AG10803 (cell line): ENCODE measurements at places on chromosomes 4 and X.

DNA sequence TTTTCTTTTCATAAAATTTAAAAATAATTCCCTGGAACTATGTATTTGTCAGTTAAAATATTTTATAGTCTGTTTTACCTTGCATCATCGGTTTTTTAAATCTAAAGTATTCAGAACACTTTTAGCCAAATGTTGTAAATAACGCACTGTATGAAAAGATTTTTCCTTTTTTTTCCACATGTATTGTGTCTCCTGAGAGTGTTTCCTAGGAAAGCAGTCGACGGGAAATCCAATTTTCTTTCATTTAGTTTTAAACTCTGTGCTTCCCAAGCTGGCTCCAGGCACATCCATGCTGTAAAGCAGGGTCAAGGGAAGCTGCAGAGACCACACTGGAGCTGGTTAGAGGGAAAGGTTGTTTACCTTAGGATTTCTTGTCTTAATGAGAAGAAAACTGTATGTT lies 1724.3 kb upstream of the TENM3 start:
- DNase-seq = no peak

- DNase-seq = no peak
These were observed 240.5 kb upstream of the POF1B start for GRCh38 chrX:85619962-85620361.

GRCh38 chr4:105765690-105766407 lies 57.3 kb downstream of the GSTCD start:
- DNase-seq = peak; percentile 80

GRCh38 chrX:13092455-13092941 lies 48.1 kb upstream of the FAM9C start:
- DNase-seq = no peak

- no peak for DNase-seq
These were observed 131.8 kb downstream of the NBDY start for GRCh38 chrX:56860888-56861287.

DNA sequence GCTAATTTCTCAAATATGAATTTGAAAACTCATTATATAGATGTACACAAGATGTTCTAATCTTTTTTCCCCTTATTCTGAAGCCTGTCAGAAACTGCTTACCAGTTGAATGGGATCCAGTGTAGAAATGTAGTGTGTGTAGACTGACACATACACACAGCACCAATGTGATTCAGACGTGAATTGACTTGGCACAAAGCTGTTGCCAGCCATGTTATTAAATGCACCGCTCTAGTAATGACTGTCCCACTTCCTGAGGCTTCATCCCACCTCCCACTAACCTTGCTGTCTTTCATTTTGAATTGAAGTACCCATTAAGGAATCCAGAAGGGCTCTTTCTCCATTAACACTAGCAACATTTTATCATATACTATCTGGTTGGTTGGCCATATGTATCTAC lies 146.6 kb downstream of the PPA2 start:
- no peak for DNase-seq

- peak; percentile 47 for DNase-seq
These were observed 21.5 kb upstream of the HTRA3 start for GRCh38 chr4:8248091-8248490.

DNA sequence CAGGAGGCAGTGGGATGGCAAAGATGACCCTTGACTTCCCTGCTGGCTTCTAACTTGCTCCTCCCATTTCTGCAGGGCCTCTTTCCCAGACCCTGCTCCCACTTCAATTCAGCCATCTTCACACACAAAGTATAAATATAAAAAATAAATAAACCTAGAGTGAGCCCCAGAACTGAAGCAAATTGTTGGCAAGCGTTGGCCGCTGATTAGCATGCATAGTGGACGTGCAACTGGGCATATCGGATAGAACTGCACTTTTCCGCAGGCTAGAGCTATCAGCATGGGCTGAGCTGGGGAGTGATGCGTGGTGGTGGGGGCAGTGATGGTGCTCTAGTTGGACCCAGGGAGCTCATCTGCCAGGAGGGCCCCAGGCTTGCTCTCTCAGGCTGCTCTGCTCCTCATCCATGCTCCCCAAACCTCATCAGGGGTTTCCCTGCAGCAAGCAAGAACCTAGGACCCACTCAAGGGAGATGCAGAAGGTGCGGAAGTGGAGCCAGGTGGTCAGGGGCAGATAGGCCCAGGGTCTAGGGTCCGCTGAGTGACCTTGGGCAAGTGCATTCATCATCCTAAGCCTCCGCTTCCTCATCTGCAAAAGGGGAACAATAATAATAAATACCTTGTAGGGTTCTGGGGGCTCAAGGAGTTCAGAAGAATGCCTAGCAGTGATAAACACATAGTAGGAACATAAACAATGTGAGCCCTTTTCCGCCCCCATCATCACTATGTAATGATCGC lies 146.8 kb upstream of the PJA1 start:
- no peak for DNase-seq

- DNase-seq = no peak
These were observed 116.7 kb upstream of the ADRA2C start for GRCh38 chr4:3649491-3649890.

DNA sequence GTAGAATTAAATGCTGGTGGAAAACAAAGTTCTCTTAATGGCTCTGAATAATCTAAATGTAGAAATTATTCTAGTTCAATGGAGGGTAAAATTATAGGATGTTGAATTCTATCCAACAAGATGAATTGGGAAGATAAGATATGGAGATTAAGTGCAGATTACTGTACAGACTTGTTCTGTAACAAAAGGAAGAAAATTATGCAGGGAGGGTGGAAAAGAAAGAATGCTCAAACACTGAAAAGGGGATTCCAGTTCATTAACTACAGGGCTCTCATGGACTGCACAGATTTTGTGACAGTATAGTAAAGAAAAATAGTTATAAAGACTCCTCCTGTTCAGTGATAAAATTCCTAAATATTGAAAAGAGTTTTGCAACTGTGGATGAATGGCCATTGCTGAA lies 1794.0 kb upstream of the PCDH7 start:
- DNase-seq = no peak

- no peak for DNase-seq
These were observed 179.0 kb downstream of the CEP135 start for GRCh38 chr4:56127716-56128115.

GRCh38 chr4:4269331-4269731 lies 20.6 kb downstream of the LYAR start:
- no peak for DNase-seq

- DNase-seq = peak; percentile 49
These were observed 146.8 kb upstream of the USP9X start for GRCh38 chrX:40938423-40938822.

DNA sequence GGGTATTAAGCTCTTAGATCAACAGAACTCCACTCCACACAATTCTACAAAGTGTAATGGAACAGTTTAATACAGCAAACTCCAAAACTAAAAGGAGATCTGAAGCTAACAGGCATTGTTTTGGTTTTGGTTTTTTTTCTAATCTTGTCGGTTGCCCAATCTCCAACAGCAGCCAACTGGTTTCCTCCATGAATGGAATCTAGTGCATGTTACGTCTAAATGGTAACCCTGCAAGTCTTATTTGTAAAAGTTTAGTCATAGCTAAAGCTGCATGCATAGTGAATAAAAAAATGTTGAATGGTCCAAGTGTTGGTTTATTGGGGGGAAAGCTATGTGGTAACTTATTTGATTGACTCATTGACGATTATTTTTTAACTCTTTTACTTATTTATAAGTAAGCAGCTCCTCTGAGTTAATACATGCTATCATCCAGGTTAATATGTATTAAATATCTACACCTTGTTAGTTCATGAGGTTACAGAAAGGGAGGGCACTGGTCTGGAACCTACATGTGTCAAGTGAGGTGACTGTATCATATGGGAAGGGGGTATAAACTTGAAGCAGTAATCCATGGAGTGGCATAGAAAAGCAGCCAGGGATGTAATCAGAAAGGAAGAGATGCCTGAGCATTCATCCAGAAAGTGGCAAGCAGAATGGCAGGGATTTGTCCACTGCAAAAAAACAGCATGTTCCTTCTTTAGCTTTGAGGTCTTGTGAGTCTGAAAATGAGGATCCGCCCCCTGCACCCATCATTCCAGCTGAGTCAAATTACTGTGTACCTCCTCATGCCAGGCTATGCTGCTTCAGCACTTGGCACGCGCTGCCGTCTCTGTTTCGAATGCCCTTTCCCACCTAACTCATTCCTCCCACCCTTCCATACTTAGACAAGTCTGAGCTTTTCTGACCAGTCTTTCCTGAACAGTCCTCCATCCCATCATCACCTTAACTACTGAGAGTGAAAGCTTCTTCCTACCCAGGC lies 81.7 kb downstream of the PDGFC start:
- peak; percentile 87 for DNase-seq
